ENCODE measurements at places on chromosomes 7 and 10. TPM values are rescaled to one million over a fixed set of nuclear protein-coding genes. Genes with fewer than 3 reads are reported as not detected.

- DNase-seq, result no peak
Measured at GRCh38 chr10:79063661-79064492, 4.9 kb upstream of the ZMIZ1 start.

Gene MRLN
- polyA plus RNA-seq, result not detected

- DNase-seq, result no peak
Measured at GRCh38 chr7:2405601-2406345, 2.4 kb downstream of the CHST12 start.

GRCh38 chr7:85011127-85011526 lies 175.7 kb downstream of the SEMA3D start:
- DNase-seq, result no peak

DNA sequence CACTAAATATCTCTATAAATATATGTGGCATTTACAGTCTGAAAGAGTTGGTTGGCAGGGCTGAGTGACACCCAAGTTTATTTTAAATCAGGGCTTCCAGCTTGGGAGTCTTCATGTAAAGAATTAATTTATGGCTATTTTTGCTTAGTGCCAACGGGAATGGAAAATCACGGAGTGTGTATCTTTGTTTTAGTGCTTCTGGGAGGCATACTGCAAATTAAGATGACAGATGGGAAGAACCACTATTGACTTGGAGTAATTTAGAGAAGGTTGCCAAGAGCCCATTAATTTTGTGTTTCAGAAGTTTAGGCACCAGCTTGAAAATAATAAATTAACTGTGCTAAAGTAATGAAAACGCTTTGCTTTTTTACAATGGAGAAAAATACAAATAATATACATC lies 135.2 kb downstream of the GPR37 start:
- peak; percentile 29 for DNase-seq

Gene ITIH5
- 19.7 TPM for polyA plus RNA-seq

- no peak for DNase-seq
Measured at GRCh38 chr10:127612-128432, 7.4 kb upstream of the ZMYND11 start.

GRCh38 chr10:103750836-103751235 lies 104.5 kb downstream of the SH3PXD2A start:
- DNase-seq, result no peak

- DNase-seq, result no peak
Measured at GRCh38 chr7:78041423-78041822, 242.8 kb downstream of the PHTF2 start.

Measured in brain (organoid and tissue), 16 donors.